ENCODE measurements at places on chromosomes 11 and 22. TPM values are rescaled to one million over a fixed set of nuclear protein-coding genes. Genes with fewer than 3 reads are reported as not detected.

KCNA4 gene
- not detected for total RNA-seq

GALNT18 gene
- total RNA-seq = 12.2 TPM

CEND1 gene
- total RNA-seq = 5.5 TPM

MRGPRE gene
- total RNA-seq = not detected

DENND5A gene
- 49.1 TPM for total RNA-seq

C11orf91 gene
- not detected for total RNA-seq

PAMR1 gene
- total RNA-seq = 2.5 TPM

FOLH1 gene
- total RNA-seq = 0.27 TPM

OR51B4 gene
- total RNA-seq = not detected

RBMXL2 gene
- total RNA-seq = not detected

ART5 gene
- total RNA-seq = 9.0 TPM

GRCh38 chr11:66115638-66116301 lies 45.7 kb downstream of the PACS1 start:
- no peak for DNase-seq

DNA sequence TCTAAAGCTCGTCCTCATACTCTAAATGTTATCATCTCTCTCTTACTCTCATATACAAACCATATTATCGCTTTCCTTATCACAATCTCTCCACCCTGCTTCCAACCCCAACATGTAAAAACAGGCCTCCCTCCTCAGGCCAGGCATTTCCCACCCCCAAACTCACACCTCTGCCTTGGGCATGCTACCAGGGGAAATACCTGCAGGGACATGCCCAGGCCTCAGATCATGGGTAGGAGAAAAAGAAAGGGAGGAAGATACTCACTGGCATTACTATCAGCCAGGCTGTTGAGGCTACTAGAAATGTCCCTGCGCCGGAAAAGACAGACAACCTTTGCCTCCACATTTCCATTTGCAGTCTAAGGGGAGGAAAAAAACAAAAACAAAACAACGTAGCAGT lies 1.8 kb downstream of the MTA2 start:
- DNase-seq = no peak

- peak; percentile 54 for DNase-seq
These were observed 126.5 kb downstream of the MIAT start for GRCh38 chr22:26783885-26784284.

DNA sequence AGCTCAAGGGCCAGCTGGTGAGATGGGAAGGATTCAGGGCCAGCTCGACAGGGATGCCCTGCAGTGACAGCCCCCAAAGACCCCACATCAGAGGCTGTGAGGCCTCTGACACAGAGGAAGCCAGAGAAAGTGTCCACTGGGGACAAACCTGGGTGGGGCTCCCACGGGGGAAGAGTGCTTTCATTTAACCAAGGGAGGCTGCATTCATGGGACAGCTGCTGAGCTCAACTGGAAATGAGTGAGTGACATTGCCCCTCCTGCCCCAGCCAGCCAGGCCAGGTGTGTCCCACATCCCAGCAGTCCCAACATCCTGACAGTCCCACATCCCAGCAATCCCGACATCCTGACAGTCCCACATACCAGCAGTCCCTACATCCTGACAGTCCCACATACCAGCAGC lies 61.0 kb downstream of the DHCR7 start:
- no peak for DNase-seq

GRCh38 chr11:9720290-9720630 lies 56.4 kb downstream of the SWAP70 start:
- no peak for DNase-seq

DNA sequence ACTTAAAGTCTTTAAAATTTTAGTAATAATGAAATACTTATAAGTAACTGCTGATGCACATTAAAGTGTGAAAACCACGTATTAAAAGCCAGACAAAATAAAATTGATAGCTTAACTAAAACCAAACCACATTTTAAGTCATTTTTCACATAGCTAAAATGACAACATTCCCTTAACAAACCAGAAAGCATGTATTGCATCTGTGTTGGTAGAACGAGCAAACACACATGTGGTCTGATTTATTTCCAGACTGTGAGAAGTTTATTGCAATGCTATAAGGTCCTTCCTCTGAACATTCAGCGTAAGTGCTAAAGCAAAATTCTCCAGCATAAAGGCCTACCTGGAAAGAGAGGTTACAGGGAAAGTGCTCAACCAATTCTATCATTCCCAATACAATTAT lies 57.8 kb downstream of the ARHGAP20 start:
- DNase-seq = no peak

DNA sequence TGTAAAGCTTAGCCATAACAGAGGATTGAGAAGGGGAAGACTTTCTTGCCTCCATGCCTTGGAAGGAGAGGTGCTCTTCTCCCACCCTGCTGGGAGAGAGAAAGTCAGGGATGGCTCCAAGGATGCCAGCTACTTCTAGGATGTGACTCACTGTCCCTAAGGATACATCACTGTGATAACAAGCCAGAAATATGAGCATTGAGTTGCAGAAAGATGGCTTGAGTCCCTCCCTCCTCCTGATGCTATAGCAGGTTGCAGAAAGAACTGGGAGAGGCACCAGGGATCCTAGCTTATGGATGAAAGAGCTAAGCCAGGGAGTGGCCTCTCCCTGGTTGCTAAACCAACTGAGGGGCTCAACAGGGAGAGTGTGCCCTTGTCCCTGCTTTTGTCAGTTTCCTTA lies 27.8 kb upstream of the FJX1 start:
- DNase-seq = no peak

GRCh38 chr11:125449565-125449964 lies 46.5 kb downstream of the FEZ1 start:
- DNase-seq = no peak

DNA sequence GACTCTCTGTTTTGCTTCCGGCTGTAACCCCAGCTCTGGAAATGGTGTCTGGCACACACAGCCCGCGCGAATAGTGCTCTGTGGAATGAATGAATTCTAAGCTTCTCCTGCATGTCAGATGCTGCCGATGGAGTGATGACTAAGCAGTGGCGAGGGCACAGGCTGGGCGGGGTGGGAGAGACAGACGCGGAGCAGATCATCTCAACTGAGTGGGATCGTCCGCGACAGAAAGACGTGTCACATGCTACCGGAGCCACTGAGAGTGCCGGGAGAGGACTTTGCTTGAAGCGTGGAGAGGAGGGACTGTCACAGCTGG lies 334.5 kb downstream of the CTTN start:
- no peak for DNase-seq

DNA sequence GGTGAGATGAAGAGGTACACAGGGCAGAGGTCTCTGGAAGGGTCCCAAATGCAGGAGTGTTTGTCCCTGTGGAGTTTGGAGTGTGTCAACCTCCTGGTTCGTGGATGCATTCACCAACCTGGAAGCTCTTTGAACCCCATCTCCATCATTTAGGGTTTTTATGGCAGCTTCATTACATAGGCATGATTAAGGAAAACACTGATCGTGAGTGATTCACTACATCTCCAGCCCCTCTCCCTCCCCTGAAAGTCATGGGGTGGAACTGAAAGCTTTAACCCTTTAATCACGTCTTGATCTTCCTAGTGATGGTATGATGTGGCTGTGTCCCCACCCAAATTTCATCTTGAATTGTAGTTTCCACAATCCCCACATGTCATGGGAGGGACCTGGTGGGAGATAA lies 19.8 kb upstream of the INCENP start:
- no peak for DNase-seq

DNA sequence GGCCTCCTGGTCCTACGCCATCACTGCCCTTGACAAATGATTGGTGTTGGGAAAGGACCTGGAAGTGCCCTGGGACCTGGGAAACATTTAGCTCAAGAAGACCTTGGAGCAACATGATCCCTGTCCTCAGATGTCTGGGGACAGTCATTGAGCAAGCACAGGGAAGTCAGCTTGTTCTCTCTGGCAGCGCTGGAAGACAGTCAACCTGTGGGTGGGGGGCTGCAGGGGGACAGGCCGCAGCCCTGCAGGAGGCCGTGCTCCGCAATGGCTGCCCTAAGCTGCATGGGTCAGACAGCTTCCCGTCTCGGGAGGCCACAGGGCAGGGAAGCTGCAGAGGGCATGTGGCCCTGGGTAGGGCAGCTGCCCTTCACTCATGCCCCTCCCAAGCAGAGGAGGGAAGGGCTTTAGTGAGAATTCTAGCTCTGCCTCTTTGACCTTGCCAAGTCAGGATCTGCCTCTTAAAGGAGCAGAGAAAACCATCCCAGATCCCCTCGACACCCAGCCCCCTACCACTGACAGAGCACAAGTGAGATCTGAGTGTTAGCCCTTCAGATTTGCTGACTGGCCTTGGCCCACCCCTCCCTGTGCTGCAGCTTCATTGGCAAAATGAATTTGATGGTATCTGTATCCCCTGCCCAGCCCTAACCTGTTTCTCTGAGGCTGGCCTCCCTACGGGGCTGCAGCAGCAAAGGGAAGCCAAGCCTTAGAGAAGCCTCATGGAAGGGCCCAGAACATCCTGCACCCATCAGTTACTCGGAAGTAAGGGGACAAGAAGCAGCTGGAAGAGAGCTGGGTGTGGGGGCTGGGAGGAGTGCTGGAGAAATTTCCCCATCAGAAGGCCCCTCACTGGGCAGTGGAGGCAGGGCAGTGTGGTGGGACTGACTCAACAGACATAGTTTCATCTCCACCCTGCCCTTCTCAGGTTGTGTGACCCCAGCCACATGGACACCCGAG lies 6.2 kb upstream of the SREBF2 start:
- DNase-seq = no peak

DNA sequence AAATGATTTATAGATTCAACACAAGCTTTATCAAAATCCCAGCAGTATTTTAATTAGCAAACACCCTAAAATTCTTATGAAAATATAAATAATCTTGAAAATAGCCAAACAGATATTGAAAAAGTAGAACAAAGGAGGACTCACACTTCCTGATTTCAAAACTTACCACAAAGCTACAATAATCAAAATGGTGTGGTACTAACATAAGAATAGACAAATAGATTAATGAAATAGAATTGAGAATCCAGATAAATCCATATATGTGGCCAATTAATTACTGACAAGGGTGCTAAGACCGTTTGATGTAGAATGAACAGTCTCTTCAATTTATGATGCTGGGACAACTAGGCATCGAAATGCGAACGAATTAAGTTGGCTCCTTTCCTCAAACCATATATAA lies 49.6 kb upstream of the TEAD1 start:
- no peak for DNase-seq

DNA sequence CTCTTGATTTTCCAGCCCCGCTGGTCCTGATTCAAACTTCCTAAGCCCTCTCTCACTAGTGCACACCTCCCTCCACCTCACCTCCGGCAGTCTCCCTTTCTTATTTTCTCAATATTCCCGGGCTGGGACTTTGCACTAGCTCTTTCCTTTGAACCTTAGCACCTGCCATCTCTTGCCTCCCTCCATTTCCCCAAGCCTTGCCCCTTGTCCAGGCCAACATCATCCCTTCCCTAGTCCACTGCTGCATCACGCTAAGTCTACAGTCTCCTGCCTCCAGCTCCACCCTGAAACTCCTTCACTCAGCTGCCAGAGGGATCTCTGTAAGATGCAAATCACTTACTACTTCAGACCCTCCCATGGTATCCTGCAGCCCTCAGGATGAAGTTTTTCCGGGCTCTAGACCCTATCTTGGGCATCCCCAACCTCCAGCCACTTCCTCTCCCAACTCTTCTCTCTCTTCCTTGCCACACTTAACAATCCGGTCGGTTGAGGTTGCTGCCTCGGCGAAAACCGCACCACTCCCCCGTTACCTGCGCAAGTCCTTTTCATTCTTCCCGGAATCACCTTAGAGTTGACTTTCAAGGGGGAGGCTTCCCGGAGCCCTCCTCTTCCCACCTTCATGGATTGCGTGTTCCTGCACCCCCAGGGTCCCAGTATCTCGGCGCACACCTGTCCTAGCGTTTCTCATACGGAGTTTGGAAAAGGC lies 42.7 kb downstream of the NECTIN1 start:
- DNase-seq = no peak

GRCh38 chr11:27603376-27603990 lies 96.8 kb downstream of the BDNF start:
- no peak for DNase-seq

DNA sequence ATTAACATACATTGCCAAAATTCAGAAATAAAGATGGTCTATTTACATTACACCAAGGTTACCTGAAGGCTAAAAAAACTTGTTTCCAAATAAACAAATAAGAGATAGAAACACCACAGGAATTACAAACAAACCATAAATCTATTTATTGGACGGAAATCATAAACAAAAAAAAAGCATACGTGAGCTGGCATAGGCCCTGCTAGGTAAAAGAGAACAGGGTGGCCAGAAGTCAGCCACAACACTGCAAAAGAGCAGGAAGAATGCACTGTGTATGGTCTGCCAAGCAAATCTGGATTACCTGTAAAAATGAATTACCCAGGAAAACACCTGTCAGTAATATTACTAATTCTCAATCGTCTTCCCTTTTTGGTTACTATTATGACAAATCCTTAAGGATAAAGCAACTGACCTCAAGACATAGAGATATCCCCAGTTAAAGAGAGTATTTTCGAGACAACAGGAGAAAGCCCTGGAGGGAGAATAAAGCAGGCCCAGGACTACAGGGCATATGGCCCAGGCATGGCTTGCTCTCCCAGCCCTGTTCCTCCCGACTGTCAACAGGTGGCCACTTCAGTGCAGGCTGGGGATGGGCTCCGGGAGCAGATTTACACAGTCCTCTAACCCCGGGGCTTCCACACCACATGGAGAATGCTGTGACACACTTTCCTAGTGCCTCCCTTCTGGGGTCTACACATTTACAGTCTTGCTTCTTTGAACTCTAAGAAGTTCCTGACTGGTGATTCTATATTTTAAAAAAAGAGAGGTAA lies 18.0 kb downstream of the PPP2R1B start:
- DNase-seq = no peak

GRCh38 chr11:58625826-58626460 lies 3.5 kb downstream of the CNTF start:
- DNase-seq = no peak

DNA sequence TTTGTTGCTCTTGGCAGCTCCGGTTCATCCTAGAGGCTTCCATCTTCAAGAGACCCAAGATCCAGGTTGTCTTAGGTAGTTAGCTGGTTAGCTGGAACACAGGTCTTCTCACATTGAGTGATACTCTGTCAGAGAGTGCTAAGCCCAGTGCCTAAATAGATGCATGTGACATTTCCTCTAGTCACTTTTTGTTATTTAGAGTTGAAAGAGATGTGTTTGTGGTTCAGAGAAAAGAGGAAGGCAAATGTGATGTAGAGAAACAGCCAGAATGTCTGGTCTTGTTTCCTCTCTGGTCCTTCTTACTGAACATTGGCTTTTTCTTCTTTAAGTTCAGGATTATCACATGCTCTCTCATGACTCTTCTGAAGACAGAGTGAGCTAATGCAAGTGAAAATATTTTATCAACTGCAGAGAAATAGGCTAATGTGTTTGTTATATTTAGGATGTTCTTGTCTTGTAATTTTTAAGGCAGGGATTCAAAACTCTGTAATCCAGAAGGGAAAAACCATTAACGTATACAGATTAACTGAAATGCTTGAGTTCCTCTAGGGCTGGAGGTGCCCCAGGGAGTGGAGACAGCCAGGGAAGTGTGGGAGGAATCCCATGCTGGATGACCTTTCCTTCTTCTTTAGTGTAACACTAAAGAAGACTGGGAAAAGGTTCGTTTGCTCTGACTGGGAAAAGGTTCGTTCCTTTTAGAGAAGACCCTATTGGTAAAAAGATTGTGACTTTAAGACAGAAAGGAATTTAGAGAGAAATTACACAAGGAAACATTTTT lies 75.4 kb downstream of the SWAP70 start:
- DNase-seq = no peak

- no peak for DNase-seq
These were observed 147.4 kb upstream of the PGR start for GRCh38 chr11:101277036-101277435.

All from GM23338 (cell line).